Tibial nerve (tissue), 4 donors: ENCODE measurements at places on chromosomes 3 and 15. TPM values are rescaled to one million over a fixed set of nuclear protein-coding genes. Genes with fewer than 3 reads are reported as not detected.

The HMG20A gene
- total RNA-seq: 52.6 TPM

The LCTL gene
- total RNA-seq: 6.6 TPM

The TMCO5A gene
- total RNA-seq: not detected

The ARIH1 gene
- total RNA-seq: 49.6 TPM

The ASB14 gene
- not detected for total RNA-seq

The APOD gene
- 4,664 TPM for total RNA-seq

The GOLGA8O gene
- total RNA-seq: not detected

The CCR2 gene
- total RNA-seq: 4.8 TPM
